ENCODE measurements at places on chromosomes 13 and 19.
A peak's percentile ranks its signal among the peaks of the same experiment; 100 is the strongest.

DNA sequence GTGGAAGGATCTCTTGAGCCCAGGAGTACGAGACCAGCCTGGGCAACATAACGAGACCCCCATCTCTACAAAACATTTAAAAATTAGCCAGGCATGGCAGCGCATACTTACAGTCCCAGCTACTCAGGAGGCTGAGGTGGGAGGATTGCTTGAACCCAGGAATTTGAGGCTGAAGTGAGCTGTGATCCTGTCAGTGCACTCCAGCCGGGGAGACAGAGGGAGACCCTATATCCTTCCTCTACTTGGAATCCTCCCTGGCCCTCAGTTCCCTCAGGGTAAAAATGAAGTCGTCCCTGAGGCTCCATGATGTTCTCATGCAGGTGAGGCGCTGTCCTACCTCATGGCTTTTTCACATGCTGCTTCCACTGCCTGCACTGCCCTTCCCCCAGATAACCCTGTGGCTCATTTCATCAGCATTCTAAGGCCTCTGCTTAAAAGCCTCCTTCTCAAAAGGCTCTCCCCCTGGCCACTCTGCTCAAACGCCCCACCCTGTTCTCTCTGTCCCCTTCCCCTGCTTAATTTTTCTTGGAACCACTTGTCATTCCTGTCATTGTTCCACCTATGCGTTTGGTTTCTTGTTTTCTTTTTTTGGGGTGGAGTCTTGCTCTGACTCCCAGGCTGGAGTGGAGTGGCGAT lies 19.2 kb downstream of the DNM2 start:
- DNase-seq: no peak

DNA sequence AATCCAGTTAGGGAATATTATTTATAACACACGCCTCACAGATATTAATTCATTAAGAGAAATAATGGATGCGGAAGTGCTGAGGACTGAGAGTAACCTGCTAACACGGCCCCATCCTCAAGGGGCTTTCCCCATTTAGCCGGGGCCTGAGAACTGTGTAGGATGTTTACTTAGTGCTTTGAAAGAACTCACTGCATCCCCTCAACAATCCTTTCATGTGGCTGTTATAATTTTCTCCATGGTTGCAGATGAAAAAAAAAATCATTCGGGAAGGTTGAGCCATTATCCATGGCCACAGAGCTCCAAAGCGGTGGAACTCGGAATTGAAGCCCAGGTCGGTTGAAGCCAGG lies 98.2 kb downstream of the ING1 start:
- DNase-seq: peak; percentile 30

DNA sequence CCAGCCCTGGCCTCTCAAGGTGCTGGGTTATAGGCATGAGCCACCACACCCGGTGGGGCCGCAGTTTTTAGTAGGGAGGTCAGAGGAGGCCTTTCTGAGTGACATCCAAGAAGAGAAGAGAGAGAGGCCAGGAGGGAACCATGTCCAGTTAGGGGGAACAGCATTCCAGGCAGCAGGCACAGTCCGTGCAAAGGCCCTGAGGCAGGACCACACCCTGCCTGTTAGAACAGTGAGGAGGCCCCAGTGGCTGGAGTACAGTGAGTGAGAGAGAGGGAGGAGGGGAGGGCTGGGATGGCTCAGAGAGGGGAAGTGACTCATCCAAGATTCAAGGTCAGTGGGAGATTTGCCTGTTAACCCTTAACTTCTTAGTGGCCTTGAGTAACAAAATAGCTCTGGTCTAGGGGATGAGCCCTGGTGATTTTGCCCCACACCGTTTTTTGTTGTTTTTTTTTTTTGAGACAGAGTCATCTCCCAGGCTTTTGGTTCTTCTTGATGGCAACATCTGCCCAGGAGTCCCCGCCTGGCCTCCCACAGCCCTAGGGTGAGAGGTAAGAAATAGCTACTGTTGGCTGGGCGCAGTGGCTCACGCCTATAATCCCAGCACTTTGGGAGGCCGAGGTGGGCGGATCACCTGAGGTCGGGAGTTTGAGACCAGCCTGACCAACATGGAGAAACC lies 2.7 kb upstream of the PLIN3 start:
- no peak for DNase-seq

DNA sequence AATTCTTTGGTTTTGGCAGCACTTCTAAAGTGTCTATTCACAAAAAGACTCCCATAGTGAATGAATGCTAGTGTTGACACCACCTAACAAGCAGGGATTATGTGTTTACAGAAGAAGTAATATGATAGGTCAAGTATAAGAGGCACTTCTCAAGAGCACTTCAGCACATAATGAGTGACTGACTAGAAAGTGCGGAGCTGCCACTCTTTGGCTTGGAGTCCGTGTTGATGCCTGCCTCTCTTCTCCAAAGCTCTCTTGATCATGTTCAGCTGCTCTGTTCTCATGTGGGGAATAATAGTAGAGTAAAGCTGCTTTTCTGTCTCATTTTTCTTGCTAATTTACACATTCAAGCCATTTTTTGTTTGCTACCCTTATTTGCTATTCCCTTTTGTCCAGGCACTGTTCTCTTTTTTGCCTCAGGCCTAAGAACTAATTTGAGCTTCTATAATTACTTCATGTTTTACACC lies 22.7 kb upstream of the MAB21L1 start:
- DNase-seq: peak; percentile 29

DNA sequence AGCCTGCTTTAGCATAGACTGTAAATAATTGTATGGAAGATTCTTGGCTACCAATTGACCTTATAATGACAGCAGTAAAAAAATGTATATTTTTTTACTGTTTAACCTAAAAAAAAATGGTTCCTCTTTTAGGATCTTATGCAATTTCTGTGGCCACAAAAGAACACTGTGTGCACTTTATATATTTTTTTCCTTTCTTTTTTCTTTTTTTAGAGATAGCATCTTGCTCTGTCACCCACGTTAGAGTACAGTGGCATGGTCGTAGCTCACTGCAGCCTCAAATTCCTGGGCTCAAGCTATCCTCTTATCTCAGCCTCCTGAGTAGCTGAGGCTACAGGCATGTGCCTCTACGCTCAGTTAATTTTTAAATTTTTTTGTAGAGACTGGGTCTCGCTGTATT lies 6.1 kb downstream of the FLT3 start:
- DNase-seq: no peak

DNA sequence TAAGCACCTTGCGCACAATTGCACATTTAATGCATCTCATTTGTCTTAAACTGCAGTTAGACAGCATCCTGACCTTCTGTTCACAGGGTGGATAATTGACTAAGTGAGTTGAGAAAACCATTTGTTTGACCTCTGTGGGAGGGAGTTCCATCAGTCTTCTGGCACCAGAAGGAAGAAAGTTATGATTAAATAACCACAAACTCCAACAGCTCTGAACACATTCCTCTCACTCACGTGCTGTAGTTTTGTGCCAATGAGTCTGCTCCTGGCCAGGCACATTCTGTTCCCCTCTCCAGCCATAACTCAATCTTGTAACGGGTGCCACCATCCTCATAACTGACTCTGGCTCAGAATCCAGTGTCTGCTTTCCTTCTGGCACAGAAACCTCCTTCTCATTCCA lies 817.2 kb downstream of the SLITRK1 start:
- DNase-seq: peak; percentile 32

GRCh38 chr13:31807090-31807541 lies 67.8 kb downstream of the RXFP2 start:
- peak; percentile 5 for DNase-seq

GRCh38 chr13:110538632-110539031 lies 22.9 kb downstream of the RAB20 start:
- no peak for DNase-seq

GRCh38 chr13:48319531-48320398 lies 16.2 kb downstream of the RB1 start:
- DNase-seq: no peak

DNA sequence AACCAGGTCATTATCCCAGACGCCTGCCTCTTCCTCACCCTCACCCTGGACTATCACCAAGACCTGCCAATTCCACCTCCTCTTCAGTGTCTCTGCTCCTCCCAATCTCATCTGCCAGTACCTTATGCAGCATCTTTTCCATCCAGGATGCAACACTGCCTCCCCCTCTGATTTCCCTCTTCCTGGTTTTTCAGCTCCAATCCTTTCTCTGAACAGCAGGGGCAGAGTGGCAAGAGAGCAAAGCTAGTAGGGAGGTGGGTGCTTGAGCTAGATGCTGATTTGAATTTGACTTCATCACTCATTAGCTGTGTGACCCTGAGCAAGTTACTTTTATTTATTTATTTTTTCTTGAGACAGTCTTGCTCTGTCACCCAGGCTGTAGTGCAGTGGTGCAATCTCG lies 25.6 kb upstream of the CABP5 start:
- DNase-seq: no peak

Measured in brain (organoid and tissue), 16 donors.